ENCODE measurements at places on chromosomes 5 and 9.
A peak's percentile ranks its signal among the peaks of the same experiment; 100 is the strongest.

GRCh38 chr5:140075371-140075770 is 32.3 kb upstream of the NRG2 start:
- DNase-seq, result peak; percentile 3

DNA sequence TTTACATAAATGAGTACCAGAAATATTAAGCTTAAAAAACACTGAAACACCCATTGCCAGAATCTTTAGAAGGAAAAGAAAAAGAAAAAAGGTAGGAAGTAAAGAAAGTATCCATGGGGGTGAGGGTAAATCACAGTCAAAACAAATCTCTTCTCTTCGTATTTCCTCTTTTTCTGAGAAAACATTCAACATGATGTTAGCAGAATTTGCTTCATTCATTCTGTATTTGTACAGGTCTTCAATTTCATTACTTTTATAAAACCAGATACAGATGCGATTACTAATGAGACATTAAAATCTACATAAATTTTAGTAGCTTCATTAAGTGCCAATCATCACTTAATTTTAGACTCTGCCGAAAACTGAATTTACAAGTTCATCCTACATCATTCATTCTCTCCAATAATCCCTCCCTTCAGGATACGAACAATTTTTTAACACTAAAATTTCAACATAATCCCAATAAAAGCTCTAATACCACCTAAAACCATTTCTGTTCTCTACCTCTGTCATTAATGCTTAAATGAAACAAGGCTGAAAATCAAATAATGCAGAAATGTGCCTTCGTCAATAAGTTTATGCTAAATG is 7.0 kb downstream of the NR3C1 start:
- no peak for DNase-seq

- no peak for DNase-seq
Observed at GRCh38 chr5:1282131-1282992, 12.5 kb downstream of the TERT start.

DNA sequence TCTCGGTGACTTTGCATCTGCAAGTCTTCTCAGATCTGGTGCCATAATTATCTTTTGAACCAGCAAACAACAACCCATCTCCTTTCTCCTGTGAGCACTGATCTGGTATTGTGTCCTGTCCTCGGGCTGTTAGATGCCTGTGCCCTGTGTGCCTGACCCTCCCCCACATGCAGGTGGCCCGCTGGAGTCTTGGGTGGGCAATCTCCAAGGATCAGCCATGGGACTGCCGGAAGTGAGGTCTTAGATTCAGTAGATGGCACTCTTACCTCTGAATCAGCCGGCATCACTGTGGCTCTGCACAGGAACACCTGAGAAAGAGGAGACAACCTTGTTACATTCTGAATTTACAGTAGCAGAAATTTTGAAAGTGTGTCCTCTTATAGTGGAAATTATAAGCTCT is 172.4 kb downstream of the IRX2 start:
- DNase-seq, result no peak

GRCh38 chr9:126777733-126778132 is 27.1 kb upstream of the ZBTB43 start:
- no peak for DNase-seq

DNA sequence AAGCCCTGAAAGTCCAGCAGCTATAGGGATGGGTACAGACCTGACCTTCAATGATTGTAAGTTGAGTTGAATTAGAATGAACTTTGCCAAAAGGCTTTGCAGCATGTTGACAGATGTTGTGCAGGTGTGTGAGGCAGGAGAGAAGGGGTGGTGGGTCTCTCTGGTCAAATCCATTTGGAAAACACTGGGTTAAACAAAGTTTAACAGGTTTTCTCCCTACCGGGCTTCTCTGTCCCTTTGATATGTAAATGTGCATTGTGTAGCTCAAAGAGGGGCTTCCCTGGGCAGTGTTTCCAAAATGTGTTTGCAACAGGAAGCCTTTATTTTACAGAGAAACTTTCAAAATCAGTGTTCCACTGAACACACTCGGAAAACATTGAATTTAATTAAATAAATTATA is 72.1 kb upstream of the BRINP1 start:
- DNase-seq, result no peak

All from fibroblast of skin of right quadriceps (primary cell).